ENCODE measurements at places on chromosomes 3 and 15.

GRCh38 chr3:69324362-69325025 lies 61.4 kb downstream of the FRMD4B start:
- peak; percentile 50 for DNase-seq

DNA sequence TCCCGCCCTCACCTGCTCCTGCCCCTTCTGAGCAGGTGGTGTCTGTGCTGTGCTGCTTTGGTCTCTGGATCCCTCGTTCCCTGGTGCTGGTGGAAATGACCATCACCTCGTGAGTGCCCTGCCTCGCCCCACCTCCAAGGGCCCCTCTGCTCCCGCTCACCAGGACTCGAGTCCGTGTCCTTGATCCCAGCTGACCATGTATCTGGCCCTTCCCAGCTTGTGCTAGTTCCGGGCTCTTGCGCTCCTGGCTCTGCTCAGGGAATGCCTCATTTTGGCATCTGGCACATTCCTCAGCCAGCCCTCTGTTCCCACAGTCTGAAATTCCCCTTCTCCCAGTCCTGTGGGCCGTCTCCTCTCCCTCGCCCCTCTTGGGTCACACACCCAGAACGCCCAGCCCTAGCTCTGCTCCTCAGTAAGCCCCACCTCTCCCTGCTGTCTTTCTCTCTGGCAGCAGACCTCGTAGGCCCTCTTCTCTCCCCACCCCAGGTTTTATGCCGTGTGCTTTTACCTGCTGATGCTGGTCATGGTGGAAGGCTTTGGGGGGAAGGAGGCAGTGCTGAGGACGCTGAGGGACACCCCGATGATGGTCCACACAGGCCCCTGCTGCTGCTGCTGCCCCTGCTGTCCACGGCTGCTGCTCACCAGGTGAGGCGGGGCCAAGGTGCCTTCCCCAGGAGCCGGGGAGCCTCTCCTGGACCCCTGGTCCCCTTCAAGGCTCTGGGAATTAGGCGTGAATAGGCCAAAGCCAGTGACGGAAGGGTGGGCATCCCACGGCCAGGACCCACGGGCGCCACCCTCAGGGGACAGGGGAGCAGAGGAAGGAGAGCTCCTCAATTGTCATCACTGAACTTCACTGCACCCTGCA lies 11.5 kb downstream of the SLC51A start:
- no peak for DNase-seq

DNA sequence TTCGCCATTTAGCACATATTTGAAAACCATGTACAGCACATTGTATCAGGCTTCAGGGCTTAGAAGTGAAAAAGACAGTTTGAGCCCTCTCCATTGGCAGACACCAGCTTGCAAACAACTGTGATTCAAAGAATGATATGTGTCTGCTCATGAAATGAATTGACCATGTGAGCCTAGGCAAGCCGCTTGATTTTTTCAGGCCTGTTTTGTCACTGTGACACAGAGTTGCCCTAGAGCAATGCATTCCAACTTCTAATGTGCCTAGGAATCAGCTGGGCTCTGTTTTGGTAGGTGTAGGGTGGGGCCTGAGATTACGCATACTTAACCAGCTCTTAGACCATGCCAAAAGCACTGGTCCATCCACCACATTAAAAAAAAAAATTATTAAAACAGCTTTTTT lies 53.0 kb downstream of the ATP2C1 start:
- DNase-seq: no peak

GRCh38 chr3:182384221-182384620 lies 409.1 kb upstream of the ATP11B start:
- no peak for DNase-seq

DNA sequence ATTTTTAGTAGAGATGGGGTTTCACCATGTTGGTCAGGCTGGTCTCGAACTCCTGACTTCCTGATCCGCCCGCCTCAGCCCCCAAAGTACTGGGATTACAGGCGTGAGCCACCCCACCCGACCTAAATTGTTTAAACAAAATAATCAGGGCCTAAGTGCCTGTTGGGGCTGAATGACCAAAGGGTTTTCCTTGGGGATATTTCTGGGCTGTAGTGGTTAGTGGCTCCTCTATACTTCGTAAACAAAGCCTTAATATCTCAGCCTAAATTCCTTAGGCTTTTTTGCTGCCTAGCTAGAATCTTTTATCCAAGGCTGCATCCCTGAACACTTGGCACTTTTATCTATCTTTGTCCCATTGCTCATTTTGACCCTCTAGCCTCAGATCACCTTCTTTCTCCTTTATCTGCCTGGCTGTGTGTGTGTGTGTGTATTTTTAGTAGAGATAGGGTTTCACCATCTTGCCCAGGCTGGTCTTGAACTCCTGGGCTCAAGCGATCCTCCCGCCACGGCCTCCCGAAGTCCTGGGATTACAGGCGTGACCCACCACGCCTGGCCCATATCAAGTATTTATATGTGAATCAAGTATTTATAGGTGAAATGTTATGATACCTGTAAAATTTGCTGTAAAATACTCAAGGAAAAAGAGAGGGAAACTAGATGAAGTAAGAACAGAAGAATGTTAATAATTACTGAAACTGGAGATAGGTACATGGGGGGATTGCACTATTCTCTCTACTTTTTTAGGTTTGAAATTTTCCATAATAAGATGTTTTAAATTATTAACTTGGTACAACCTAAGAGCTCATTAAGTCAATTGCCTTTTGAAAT lies 1.8 kb downstream of the NUSAP1 start:
- DNase-seq: peak; percentile 19

DNA sequence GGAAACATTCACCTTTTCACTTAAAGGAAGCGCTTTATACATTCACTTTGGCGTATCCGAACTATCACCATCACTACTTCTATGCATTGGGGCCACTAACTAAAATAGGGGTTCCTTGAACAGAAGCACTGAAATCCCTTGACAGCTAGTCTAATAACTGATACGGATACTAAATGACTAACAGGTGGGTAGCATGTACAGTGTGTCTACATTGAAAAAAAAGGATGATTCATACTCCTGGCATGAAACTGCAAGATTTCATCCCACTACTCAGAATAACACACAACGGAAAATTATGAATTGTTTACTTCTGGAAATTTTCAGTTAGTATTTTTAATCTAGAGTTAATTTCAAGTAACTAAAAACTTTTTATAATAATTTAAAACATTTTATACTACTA lies 96.7 kb downstream of the SMARCC1 start:
- DNase-seq: no peak

- DNase-seq: no peak
Observed at GRCh38 chr3:124529826-124530571, 200.3 kb upstream of the UMPS start.

- no peak for DNase-seq
Observed at GRCh38 chr15:56215769-56216168, 27.9 kb downstream of the RFX7 start.

DNA sequence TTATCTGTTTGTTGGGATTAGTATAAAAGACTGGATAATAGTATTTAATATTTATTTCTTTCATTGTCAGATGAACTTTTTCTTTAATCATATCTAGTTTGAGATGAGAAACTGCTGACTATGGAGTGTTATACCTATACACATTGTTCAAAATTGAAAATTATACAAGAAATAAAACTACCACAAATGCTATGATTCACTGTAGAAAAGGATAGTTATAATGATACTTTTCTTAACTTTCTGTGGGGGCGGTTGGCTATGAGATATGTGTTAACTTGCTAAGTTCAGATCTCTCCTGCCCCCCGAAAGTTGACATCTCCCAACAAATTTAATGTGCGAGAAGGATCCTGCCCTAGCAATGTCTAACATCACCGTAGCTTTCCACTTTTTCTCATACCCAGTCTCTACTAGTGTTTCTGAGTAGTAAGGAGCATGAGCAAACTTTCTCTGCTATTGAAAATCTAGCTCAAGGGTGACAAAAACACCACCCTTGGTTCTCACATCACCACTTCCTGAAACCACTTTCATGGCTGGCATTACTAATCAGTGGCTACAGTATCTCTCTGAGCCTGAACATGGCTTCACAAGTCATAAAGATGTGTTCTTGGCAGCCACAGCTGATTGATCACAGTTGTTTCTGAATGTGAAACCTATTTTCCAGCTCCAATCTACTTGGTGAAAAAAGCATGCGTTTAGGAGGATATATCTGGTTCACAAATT lies 15.8 kb upstream of the SAMMSON start:
- DNase-seq: peak; percentile 5

DNA sequence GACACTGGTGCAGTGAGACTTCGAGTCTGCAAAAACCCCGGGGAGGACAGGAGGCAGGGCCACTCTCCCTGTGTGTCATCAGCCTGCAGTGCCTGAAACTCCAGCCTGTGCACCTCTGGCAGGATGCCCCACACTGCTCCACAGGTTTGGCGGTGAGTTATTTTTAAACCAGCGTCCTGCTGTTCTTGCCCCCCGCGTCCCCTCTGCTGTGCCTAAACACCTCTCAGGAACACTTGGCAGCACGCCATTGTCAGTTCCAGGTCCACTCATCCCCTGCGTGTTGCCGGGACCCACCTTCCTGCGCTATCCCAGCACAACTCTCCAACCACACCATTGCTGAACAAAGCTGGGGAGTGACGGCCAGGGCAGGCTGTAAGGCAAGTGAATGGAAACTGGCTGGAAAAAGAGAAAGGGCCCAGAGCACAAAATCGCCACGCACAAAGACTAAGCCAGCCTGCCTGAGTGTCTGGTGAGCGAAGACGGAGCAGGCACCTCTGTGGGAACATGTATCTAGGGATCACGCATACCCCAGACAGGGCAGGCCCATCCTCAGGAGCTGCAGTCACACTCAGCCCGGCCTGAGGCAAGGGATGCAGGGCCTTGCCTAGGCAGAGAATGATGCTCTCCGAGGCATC lies 3.1 kb upstream of the PLA2G4F start:
- no peak for DNase-seq

GRCh38 chr15:26711445-26711844 lies 61.4 kb downstream of the GABRB3 start:
- DNase-seq: no peak

Data from B cell (primary cell).